Mesothelial cell of epicardium (in vitro differentiated cells): ENCODE measurements at places on chromosomes 6 and 20.

DNA sequence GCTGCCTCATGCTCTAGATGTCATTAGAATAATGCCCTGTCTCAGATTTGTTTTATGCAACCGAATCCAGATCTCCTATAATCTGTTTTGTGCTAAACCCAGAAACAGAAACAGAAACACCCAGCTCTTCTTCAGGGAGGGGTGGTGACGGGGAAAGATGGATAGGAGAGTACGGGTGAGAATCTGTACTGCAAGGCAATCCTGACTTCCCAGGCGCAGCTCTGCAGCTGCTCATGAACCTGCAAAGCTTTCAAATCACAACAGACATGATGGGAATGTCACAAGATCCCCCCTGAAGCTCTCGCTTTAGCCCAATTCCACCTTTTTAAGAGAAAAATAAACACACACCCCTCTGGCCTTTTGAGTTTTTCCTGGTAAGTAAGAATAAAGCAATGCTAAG is 71.5 kb downstream of the PPP1R3G start:
- no peaks in the 10 kb centered on the region for H3K27me3 ChIP-seq
- no peak overlapping the region for H3K27ac ChIP-seq
- DNase-seq, result no peak
- peaks cover 47% of the 10 kb centered on the region for H3K4me1 ChIP-seq

DNA sequence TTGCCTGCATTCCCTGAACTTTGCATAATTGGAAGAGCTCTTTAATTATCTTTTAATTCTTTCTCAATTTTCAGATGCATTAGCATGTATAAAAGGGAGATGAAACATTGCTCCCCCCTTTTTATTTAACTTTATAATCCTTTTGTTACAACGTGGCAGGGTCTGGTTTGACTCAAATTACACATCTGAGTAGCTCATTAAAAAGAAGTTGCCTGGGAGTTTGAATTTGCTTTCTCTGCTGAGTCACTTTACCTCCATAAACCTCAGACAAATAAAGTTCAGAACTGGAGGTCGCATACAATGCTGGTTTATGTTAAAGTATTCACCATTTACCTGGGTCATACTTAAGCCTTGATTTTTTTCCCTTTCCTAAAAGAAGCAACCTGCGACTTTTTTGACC is 495.2 kb downstream of the PREX1 start:
- no peaks in the 10 kb centered on the region for H3K27me3 ChIP-seq
- no peak overlapping the region for H3K4me3 ChIP-seq
- peaks cover 39% of the 10 kb centered on the region for H3K4me1 ChIP-seq
- no peaks in the 10 kb centered on the region for H3K36me3 ChIP-seq
- peak overlapping the region; percentile 84 for H3K27ac ChIP-seq

DNA sequence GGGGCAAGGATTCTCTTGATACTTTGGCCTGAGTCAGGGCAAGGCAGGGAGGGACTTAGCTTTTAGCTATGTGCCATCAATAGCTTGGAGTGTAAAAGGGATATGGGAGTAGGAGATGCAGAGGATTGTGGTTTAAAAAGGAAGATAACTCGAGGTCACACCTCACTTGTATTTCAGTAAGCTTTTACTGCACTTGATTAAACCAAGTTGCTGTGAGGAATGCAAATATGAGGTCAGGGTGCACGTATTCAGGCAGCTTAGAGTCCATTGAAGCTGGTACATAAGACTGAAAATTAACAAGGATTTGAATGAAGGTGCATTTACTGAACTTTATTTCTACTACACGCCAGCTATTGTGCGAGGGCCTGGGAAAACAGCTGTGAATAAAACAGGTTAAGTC is 32.1 kb downstream of the DSTN start:
- peak overlapping the region; percentile 51 for H3K27ac ChIP-seq
- peaks cover 22% of the 10 kb centered on the region for H3K36me3 ChIP-seq
- no peak overlapping the region for H3K4me3 ChIP-seq
- no peaks in the 10 kb centered on the region for H3K27me3 ChIP-seq
- DNase-seq, result no peak

DNA sequence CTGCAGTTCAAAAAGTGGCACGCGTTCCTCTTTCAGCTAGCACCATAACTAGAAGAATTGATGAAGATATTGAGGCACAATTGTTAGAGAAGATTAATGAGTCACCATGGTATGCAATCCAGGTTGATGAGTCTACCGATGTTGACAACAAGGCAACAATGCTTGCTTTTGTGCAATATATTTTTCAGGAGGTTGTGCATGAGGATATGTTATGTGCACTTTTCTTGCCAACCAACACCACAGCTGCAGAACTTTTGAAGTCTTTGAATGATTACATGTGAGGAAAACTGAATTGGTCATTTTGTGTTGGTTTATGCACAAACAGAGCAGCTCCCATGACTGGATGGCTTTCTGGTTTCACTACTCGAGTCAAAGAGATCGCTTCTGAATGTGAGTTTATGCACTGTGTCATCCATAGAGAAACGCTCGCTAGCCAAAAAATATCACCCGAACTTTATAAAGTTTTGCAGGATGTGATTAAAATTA is 129.3 kb upstream of the SLC24A3 start:
- no peaks in the 10 kb centered on the region for H3K4me1 ChIP-seq
- no peak overlapping the region for H3K4me3 ChIP-seq
- no peak overlapping the region for H3K27ac ChIP-seq
- DNase-seq, result no peak

DNA sequence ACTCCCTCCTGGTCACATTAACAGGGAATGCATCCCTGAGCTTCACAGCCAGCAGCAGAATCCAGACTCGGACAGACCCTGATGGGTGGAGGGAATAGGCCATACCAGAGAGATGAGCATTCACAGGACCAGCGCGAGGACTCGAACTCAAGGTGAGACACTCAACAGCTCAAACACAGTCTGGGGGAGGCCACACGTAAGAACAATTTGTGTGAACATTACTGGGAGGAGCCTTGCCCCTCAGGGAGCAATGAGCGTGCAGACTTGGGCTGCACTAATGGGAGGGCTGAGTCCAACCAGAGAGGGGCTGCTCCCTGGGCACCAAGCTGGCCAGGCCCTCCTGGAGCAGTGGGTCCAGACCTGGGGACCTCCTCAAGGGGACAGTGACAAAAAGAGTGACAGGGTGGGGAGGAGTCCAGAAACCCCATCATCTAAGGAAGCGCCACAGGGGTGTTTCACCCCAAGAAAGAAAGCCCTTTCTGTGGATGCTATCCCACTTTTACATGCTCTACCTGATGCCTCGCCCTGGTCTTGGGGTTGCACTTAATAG is 118.4 kb downstream of the MRPL14 start:
- no peaks in the 10 kb centered on the region for H3K36me3 ChIP-seq
- H3K4me1 ChIP-seq, result peaks cover 10% of the 10 kb centered on the region
- DNase-seq, result no peak
- no peak overlapping the region for H3K4me3 ChIP-seq
- no peak overlapping the region for H3K27ac ChIP-seq

DNA sequence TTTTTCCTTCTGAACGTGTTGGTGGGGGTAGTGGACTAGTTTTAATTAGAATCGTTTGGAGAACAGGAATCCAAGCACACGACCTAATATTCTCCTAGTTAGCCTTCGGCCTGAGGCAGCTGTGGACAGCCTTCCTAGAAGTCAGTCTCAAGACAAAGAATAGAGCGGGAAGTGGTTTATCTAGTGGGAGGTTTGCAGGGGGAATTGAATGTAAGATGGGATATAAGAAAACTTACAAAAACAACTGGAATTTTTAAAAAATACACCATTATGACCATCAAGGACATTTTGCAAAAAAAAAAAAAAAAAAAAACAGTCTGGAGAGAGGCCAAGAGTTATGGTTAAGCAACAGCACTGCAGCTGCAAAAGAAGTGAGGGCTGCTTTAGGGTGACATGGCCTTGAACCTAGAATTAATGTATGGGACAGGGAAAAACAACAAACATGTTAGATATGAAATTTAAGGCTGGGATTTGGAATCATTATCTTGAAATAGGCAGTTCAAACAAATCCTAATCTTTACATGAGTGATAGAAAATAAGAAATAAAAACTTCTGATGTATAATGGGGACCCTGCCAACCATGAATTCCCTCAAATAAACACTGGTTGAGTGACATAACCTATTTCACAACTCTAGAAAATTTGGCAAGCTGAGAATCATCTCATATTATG is 40.2 kb downstream of the PLAGL1 start:
- no peaks in the 10 kb centered on the region for H3K27me3 ChIP-seq
- H3K4me3 ChIP-seq, result no peak overlapping the region
- H3K27ac ChIP-seq, result peak overlapping the region; percentile 88
- peaks cover 85% of the 10 kb centered on the region for H3K4me1 ChIP-seq
- H3K36me3 ChIP-seq, result peaks cover 7% of the 10 kb centered on the region
- no peak for DNase-seq

DNA sequence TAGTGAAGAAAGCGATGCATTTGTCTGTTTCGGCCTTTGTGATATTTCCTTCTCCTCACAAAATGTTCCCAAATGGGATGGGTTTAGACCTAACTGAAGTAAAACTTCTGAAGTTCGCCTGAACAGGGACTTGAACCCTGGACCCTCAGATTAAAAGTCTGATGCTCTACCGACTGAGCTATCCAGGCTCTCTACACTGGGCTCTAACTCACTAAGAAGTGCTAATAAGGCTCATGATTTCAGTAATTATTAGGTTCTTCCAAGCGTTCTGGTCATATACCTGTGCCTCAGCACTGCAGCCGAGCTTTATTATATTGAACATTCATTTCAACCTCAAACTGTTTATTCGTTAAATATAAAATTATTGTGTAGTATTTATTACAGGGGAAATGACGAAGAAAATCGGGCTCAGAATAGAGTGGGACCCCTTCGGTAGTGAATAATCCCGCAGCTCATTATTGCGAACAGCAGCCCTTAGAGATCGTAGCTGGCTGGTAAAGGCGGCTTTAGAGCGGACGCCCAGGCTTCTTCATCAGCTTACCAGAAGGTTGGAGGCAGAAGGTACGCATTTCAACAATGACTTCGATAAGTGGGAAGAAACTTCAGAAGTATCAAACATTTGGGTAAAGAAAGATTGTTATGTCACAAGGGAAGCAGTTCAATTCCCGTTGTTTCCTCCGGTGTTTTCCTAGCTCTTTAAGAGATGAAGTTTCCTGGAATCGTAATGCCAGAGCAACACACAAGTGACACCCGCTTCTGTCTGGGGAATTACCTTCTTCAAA is 119.0 kb upstream of the ZNF184 start:
- no peak for DNase-seq
- no peaks in the 10 kb centered on the region for H3K4me1 ChIP-seq
- no peak overlapping the region for H3K27ac ChIP-seq
- no peak overlapping the region for H3K4me3 ChIP-seq
- peaks cover 11% of the 10 kb centered on the region for H3K27me3 ChIP-seq

- H3K4me1 ChIP-seq, result peaks cover 27% of the 10 kb centered on the region
- no peak overlapping the region for H3K27ac ChIP-seq
- H3K36me3 ChIP-seq, result peaks cover 3% of the 10 kb centered on the region
- no peak overlapping the region for H3K4me3 ChIP-seq
- no peak for DNase-seq
Measured at GRCh38 chr6:136063096-136063495, 187.0 kb downstream of the MTFR2 start.

DNA sequence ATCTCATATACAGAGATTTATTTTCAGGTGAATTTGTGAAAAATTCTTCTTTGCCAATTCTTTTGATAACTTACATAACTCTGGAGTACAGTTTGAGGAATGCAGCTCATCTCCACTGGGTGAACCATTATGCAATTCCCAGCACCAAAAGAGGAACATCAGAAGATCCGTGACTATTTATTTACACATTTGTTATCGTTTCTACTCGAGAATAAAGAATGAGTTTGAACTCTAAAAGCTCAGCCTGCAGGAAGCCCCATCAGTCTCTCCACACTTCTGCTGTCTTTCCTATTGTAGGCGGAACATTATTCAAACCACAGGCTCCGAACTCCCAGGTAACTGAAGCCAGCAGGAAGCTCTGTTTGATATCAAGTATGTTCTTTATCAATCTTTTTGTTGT is 95.9 kb upstream of the IFNGR1 start:
- no peak overlapping the region for H3K4me3 ChIP-seq
- peaks cover 2% of the 10 kb centered on the region for H3K27me3 ChIP-seq
- no peak for DNase-seq
- no peaks in the 10 kb centered on the region for H3K36me3 ChIP-seq
- H3K4me1 ChIP-seq, result peaks cover 7% of the 10 kb centered on the region

GRCh38 chr20:17731233-17731632 is 31.5 kb downstream of the BANF2 start:
- no peaks in the 10 kb centered on the region for H3K36me3 ChIP-seq
- DNase-seq, result no peak
- peaks cover 26% of the 10 kb centered on the region for H3K4me1 ChIP-seq
- no peak overlapping the region for H3K27ac ChIP-seq
- H3K4me3 ChIP-seq, result no peak overlapping the region
- H3K27me3 ChIP-seq, result no peaks in the 10 kb centered on the region

GRCh38 chr6:38404900-38405556 is 234.7 kb downstream of the BTBD9 start:
- no peak overlapping the region for H3K4me3 ChIP-seq
- no peaks in the 10 kb centered on the region for H3K36me3 ChIP-seq
- DNase-seq, result no peak
- no peaks in the 10 kb centered on the region for H3K27me3 ChIP-seq

GRCh38 chr6:138240476-138241245 is 22.4 kb upstream of the PBOV1 start:
- no peak for DNase-seq
- H3K4me1 ChIP-seq, result peaks cover 4% of the 10 kb centered on the region
- no peak overlapping the region for H3K4me3 ChIP-seq
- H3K36me3 ChIP-seq, result no peaks in the 10 kb centered on the region
- H3K27ac ChIP-seq, result no peak overlapping the region

- no peaks in the 10 kb centered on the region for H3K4me1 ChIP-seq
- H3K27ac ChIP-seq, result no peak overlapping the region
- no peaks in the 10 kb centered on the region for H3K27me3 ChIP-seq
- H3K4me3 ChIP-seq, result no peak overlapping the region
Measured at GRCh38 chr6:158991017-158991723, 8.8 kb downstream of the RSPH3 start.

- H3K27me3 ChIP-seq, result peaks cover 1% of the 10 kb centered on the region
- no peak overlapping the region for H3K27ac ChIP-seq
- no peak for DNase-seq
- no peak overlapping the region for H3K4me3 ChIP-seq
Measured at GRCh38 chr6:44733126-44733525, 345.6 kb downstream of the CDC5L start.

DNA sequence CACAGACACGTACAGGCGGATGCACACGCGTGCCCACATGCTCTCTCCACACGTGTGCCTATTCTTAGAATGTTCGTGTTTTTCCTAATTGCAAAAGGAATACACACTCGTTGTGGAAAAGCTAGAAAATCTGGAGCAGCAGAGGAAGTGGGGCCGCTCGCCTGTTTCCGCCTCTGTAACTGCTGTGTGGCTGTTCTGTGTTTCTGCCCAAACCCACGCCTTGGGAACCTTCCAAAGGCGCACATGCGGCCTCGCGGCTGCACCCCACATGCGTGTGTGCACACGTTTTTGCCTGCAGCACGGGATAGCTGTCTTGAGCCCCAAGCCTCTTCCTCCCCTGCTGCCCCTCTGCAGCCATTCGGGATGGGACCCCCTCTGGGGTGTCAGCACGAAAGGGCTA is 12.2 kb downstream of the SLC17A9 start:
- DNase-seq, result no peak
- H3K4me3 ChIP-seq, result no peak overlapping the region

- no peaks in the 10 kb centered on the region for H3K27me3 ChIP-seq
- peaks cover 7% of the 10 kb centered on the region for H3K36me3 ChIP-seq
- DNase-seq, result no peak
- no peak overlapping the region for H3K27ac ChIP-seq
- no peaks in the 10 kb centered on the region for H3K4me1 ChIP-seq
- H3K4me3 ChIP-seq, result no peak overlapping the region
Measured at GRCh38 chr6:121940728-121941127, 458.7 kb upstream of the HSF2 start.
